ENCODE measurements at places on chromosomes 12 and 14.

DNA sequence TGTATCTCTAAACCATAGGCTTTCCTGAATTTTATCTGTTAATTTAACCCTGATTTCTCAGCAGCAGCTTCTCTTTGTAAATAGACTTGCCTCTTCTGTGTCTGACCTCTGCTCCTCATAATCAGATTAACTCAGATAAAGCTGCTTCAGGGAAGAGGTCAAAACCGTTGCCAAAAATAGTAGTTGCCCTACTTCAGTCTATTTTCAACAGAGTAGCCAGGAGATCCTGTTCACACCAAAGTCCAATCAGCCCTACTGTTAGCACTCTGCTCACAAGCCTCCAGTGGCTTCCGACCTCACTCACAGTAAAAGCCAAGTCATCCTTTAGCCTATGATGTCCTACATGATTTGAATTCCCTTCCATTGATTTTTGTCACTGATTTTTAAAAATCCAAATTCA lies 258.4 kb downstream of the PPFIA2 start:
- no peak for DNase-seq

DNA sequence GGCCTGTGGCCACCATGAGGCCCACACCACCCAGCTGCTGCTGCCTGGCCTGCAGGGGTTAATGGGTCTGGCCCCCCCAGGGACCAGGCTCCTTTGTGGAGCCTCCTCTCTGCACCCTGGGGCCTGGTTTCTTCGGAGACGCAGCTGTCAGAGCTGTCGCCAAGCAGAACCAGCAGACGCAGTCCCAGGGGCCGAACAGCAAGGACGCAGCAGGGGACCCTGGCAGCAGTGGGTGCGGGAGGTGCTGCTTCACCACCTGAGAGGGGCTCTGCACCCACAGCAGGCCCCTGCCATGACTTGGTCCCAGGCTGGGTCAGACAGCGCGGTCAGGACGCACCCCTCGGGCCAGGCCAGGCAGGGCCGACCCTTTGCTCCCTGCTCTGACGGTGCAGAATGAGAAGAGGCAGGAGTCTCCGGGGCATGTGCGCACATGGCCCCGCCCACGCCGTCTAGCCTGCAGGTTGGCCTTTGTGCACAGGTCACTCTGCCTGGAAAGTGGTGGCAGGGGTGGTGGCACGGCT lies 30.5 kb downstream of the JAG2 start:
- no peak for DNase-seq

- DNase-seq = no peak
These were observed 44.8 kb downstream of the ARHGAP5 start for GRCh38 chr14:32121948-32122347.

DNA sequence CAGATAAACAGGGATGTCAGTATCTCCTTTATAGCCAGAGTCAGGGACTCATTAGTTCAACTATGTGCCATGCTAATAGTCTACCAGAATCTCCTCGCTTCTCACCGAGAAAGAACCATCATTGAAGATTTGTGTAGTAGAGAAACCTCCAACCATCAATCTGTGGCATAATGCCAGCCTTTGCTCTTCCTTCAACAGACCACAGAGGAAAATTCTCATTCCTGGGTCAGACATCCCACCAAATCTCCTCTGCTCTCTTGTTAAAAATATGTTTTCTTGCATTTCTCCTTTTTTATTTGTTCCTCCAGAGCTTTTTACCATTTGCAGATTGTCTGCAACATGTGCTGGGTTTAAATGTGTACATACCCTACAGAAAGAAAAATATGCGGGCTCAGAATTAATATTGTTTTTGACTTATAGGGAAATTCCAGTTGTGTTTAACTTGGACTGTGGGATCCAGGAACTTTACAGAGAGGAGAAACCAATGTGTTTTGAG lies 64.9 kb downstream of the LLPH start:
- DNase-seq = no peak

DNA sequence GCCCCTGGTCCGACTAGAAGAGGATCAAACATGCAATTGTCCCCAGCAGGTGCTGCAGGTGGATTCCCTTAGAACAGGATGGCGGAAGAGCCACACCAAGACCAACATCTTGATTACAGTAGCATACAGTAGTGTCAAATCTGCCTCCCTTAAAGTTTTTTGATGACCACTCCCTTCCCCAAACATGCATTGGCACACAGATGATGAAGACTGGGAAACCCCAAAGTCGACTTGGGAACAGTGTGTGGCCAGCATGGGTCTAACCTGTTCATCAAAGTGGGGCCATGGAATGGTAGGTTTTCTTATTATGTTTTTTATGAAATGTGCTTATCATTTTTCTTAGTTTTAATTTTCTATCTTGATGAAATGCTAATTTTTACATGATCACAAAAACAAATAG lies 8.8 kb downstream of the PLXNC1 start:
- no peak for DNase-seq

DNA sequence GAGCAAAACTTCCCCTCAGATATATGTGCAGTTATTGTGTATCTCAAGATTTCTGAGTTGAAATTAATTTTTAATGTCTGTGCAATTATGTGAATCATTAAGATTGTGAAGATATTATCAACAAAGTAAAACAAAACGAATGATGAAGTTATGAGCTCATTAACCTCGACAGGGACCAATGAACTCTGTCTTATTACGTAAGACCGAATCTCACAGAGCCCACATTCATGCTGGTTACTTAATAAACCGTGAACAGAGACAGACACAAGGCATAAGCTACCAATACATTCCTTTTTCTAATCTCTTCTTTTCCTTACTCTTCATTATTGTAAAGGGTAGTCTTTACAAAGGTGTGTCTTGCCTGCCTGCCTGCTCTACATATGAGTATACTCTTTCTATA lies 568.7 kb downstream of the RPS29 start:
- DNase-seq = no peak

DNA sequence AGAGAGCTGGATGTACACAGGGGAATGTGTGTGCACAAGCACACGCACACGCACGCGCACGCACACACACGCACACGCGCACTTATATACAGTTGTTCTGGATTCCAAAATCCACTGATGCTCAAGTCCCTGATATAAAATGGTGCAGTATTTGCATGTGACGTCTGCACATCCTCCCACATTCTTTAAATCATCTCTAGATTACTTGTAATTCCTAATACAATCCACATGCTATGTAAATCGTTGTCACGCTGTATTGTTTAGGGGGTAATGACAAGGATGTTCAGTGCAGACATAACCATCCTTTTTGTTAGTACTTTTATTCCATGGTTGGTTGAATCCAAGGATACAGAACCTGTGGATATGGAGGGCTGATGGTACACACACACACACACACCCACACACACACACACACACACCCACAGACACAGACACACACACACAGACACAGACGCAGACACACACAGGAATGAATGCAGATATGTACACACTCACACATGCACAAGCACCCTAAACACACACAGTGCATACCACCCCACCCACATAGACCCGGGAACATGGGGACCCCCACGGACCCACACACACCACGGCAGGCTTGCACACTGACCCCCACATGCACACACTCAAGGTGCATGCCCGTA lies 188.5 kb upstream of the PRMT8 start:
- DNase-seq = no peak

DNA sequence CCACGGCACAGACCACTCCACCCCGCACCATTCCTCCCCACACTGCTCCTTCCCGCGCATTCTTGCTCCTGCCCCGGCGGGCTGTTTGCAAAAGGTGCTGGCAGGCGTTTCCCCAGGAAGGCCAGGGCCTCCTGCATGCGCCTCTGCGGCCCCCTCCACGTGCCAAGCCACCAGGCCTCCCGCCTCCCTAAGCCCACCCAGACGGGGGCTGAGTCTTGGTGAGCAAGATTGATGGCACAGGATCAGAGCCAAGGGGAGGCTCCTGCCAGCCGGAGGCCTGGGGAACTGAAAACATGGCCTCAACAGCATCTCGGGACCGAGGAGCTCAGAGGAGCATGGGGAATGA lies 328.3 kb upstream of the DIO3 start:
- DNase-seq = no peak

DNA sequence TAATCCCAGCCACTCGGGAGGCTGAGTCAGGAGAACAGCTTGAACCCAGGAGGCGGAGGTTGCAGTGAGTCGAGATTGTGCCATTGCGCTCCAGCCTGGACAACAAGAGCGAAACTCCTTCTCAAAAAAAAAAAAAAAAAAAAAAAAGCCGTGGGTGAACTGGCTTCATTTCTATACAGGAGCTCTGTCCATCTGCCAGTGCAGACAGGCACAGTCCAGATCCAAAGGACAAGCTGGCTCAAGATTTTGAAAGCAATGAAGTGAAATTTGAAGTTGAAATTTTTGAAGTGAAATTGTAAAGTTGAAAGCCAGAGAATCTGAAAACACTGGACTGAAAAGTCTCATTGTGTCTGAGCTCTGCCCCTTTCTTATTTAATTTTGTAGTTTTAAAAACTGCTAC lies 134.7 kb downstream of the CALM1 start:
- DNase-seq = no peak

- no peak for DNase-seq
These were observed 11.9 kb downstream of the CD9 start for GRCh38 chr12:6212086-6212485.

DNA sequence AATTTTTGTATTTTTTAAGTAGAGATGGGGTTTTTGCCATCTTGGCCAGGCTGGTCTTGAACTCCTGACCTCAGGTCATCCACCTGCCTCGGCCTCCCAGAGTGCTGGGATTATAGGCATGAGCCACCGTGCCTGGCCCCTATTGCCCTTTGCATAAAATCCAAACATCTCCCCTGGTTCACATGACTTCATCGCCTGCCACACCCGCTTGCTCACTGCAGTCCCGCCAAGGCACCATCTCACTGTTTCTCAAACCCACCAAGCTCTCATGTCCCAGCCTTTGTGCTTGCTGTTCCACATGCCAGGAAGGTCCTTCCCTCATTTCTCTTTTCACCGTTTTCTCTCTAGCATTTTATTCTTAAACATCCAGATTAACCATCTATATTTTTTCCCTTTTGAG lies 9.7 kb downstream of the RHOF start:
- DNase-seq = no peak

- DNase-seq = no peak
These were observed 5.2 kb downstream of the RITA1 start for GRCh38 chr12:113190761-113191160.

GRCh38 chr12:96255077-96255476 lies 60.9 kb downstream of the ELK3 start:
- no peak for DNase-seq

DNA sequence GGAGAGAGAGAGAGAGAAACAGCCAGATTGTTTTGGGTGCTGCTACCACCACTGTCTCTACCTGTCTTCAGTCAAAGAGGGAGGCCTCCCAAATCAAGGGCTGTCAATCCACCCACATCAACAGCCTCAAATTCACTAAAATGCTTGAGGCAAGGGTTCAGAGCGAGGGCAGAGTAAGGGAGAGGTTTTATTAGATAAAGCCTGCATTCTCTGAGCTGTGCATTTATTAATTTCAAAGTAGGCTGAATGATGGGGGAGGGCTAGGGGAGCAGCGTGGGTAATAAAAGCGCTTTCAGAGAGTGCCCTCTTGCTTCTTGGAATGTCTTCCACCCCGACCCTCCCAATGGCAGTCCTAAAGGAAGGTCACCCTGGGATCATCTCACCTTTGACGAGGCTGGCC lies 636.5 kb upstream of the TBX3 start:
- no peak for DNase-seq

DNA sequence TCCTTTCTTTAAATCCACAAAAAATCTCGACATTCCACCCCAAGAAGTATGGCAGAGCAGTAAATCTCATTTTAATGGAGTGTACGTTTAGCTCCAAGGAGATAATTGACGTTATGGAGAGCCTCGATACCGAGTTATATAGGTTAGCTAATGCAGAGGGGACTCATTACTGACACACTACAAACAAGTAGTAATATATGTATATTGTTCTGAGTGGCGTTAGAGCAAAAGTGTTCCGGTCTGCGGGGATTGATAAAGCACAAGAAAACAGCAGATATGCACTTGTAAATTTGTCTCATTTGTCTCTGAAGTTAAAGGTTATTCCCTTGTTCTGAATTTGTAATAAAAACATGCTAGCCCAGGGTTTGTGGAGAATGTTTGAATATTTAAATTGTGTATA lies 84.1 kb downstream of the BCL11B start:
- DNase-seq = no peak

GRCh38 chr12:42705863-42706262 lies 116.3 kb upstream of the PRICKLE1 start:
- DNase-seq = no peak

GRCh38 chr12:124172636-124173035 lies 122.3 kb upstream of the RFLNA start:
- DNase-seq = no peak

GRCh38 chr14:30569903-30570226 lies 10.9 kb downstream of the G2E3 start:
- DNase-seq = no peak

- no peak for DNase-seq
These were observed 492.9 kb upstream of the TBX3 start for GRCh38 chr12:115176741-115177400.

DNA sequence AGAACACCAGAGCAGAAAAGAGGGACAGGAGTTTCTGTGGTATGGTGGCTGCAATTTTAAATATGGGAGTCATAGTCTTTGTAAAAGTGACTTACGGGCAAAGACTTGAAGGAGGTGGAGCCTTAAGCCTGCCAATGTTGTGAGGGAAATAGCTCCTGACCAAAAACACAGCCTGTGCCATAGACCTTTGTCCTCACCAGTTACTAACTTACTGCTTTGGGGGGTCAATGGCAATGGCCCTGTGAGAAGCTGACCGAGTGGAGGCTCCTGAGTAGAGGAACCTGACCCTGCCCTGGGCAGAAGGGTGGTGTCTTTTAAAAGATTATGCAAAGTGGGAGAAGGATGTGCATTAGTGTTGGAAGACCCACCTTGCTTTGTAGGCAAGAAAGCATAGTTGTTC lies 3.8 kb downstream of the MTHFD1 start:
- no peak for DNase-seq

GRCh38 chr12:14665354-14666348 lies 30.7 kb downstream of the GUCY2C start:
- no peak for DNase-seq

DNA sequence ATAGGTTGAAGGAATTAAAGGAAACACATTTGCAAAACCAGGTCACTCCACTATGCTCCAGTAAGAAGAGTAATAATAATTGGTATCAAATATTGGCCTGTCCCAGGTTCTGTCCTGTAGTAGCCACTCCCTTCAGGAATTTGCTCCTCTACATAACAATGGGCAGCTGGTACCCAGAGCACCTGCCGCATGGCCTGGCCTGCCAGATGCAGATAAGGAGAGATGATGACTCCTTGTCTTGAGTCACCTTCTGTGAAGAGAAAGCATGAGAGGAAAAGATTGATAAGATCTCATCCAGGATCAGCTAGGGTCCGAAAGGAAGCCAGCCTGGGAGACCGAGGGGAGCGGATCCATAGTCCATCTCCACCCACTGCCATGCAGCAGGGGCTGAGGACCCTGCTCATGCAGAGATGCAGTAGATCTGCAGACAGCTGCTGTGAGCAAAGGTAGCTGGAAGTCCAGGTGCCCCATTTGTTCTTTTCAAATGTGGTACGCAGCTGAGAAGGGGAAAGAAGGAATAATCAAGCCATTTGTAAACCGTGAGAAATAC lies 24.3 kb downstream of the VCPKMT start:
- DNase-seq = no peak
